Stimulated activated CD4-positive, alpha-beta T cell treated with anti-CD3 and anti-CD28 coated beads, Interleukin-12 subunit alpha, Interleukin-12 subunit beta, amount 100 ng/mL, for 24 hours (primary cell): ENCODE measurements at places on chromosomes 2 and 18.

DNA sequence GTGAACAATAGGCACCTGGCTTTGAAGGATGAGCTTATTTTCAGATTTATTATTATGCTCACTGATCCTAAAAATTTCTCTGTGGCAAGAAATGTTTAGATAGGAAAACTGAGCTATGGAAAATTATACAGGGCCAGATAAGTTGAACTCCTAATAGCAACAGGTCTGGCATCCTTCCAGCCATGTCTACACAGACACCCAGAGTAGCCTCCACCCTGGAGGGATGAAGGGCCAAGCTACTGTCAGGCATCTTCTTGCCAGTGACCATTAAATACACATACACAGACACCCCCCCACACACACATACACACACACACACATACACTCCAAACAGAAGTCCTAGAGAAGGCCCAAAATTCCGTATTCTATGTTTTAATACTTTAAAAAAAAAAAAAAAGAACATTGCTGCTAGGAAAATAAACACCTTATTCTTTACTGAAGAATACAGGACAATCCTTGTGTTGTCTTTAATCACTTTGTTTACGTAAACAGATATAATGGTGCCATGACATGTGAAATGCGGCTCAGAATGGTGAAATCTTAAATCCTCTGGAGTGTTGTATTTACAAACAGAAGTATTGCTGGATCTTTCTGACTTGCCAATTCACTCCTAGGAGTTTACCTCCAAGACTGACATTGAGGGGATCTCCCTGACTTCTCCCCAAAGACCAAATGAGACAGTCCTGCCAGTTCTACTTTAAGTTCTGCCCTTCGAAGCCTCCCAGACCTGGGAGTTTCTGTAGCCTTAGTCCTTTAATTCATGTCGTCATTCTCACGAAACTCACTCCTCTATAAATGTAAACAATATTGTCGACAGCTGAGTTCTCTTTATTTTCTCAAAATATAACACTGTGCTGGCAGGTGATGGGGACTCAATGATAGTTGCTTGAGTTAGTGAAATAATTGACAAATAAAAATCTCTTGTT lies 163.1 kb downstream of the ANTXR1 start:
- no peak for DNase-seq

DNA sequence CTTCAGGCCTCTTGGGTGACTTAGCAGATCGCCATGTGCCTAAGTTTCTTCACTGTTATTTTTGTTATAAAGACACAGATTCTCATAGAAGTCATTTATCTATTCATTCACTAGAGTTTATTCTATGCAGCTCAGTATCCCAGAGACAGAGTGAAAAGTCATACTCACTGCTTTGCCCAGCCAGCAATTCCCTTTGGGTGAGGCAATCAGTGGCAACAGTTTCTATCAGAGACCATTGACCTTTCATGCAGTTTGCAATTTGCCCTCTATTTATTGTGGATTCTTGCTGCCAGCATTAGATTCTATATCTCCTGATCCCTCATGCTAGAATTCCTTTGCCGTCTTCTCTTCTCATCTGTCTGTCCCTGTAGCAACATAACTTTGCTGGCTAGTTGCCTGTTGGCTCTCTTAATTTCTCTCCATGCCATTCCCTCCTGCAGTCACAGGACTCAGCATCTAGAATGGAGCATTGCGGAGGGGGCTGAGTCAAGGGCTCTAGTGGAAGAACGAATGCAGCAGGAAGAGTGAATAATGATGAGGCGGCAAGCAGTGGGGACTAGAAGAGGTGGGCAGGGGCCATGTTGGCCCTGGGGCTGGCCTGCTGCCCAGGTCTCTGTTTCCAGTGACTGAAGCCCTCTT lies 12.2 kb downstream of the SLC9A4 start:
- no peak for DNase-seq

GRCh38 chr2:31256611-31257382 lies 22.8 kb downstream of the EHD3 start:
- DNase-seq = no peak

- no peak for DNase-seq
These were observed 179.1 kb upstream of the LYPD1 start for GRCh38 chr2:132849118-132849517.

- DNase-seq = no peak
These were observed 86.1 kb downstream of the ACVR1 start for GRCh38 chr2:157789933-157790511.

GRCh38 chr2:96106991-96107707 lies 9.2 kb downstream of the ADRA2B start:
- DNase-seq = no peak

DNA sequence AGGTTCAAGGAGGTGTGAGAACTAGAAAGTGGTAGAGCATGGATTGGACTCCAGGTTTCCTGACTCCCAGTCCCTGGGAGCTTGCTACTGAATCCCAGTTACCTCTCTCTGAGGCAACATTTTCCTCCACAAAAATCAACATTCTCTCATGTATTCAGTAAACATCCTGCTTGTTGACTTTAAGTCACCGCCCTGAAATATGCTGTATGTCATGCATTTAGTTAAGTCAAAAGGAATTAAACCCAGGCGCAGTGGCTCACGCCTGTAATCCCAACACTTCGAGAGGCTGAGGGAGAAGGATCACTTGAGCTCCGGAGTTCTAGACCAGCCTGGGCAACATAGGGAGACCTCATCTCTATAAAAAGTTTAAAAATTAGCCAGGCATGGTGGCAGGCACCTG lies 3.8 kb downstream of the MATN3 start:
- no peak for DNase-seq

GRCh38 chr2:60794271-60794863 lies 38.3 kb downstream of the PAPOLG start:
- DNase-seq = no peak

GRCh38 chr18:11108947-11109346 lies 40.4 kb downstream of the PIEZO2 start:
- DNase-seq = no peak

DNA sequence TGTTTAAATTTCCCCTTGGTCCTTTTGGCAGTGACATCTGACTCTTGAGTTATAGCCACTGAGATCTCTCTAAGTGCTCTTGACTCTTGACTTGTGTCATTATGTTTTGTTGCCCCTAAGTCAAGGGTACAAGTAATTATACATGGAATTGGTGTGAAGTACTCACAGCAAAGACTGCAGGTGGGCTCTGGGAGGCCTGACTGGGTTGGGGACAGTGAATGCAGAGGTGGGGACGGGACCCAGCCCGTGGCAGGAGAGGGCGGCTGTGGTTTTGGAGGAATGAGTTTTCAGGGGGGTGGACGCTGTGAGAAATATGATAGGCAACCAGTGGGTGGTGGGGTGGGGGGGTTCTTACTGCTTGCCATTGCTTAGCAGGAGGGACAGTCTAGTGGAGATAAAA lies 97.8 kb downstream of the NCK2 start:
- no peak for DNase-seq

DNA sequence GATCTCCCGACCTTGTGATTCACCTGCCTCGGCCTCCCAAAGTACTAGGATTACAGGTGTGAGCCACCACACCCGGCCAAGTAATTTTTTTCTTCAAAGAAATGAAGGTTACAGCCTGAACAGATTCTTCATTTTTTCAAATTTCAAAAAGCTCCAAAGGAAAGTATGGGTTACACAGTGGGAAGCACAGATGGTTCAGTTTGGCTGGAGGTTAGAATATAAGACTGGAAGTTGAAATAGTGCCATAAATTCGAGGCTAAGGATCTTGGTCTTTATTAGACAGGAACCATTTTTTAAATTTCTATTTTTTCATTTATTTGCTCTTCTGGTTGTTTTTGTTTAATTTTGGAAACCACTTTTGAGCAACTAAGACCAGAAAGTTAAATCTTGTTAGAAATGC lies 120.0 kb downstream of the STK39 start:
- no peak for DNase-seq

DNA sequence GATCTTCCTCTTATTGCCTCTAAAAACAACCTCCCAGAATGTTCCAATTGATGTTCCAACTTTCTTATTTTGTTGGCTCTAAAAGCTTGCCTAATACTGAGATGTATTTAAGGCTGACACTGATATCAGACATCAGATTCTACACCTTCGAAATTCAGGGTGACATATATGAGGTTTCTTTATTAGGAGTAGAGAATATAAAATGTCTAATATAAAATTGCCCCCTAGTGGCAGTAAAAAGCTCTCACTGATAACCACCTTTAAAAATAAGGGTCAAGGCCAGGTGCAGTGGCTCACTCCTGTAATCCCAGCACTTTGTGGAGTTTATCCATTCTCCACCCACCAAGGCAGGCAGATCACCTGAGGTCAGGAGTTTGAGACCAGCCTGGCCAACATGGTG lies 789.7 kb upstream of the SLC39A10 start:
- no peak for DNase-seq

DNA sequence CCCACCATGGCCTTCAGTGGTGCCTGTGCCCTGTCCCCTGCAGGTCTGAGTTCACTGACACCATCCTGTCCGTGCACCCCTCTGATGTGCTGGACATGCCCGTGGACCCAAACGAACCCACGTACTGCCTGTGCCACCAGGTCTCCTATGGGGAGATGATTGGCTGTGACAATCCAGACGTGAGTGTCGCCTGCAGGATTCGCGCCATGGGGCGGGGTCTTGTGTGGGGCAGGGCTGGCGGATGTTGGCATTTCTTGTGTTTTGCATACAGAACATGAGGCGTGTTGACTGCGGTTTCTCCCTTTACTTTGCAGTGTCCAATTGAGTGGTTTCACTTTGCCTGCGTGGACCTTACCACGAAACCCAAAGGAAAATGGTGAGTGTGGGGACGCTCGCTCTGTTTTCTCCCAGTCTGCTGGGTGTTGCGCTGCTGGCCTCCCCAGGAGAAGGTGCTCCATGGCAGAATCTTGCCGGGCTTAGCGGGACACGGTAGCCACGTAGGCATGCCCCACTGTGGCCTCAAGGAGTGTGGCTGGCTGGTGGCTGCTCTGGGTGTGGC lies 11.5 kb upstream of the D2HGDH start:
- DNase-seq = no peak

- peak; percentile 27 for DNase-seq
These were observed 453 bp upstream of the ANTXR1 start for GRCh38 chr2:69012310-69013141.

- no peak for DNase-seq
These were observed 98.0 kb upstream of the CXCR4 start for GRCh38 chr2:136215908-136216472.

DNA sequence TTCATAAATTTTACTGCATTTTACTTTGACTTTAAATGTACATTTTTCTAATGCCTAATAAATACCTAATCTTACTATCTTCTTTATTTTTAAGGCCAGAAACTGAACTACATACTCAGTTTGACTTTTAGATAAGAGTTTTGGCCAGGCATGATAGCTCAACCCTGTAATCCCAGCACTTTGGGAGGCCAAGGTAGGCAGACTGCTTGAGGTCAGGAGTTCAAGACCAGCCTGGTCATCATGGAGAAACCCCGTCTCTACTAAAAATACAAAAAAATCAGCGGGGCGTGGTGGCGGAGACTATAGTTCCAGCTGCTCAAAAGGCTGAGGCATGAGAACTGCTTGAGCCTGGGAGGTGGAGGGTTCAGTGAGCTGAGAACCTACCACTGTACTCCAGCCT lies 9.1 kb downstream of the ATF2 start:
- DNase-seq = no peak

DNA sequence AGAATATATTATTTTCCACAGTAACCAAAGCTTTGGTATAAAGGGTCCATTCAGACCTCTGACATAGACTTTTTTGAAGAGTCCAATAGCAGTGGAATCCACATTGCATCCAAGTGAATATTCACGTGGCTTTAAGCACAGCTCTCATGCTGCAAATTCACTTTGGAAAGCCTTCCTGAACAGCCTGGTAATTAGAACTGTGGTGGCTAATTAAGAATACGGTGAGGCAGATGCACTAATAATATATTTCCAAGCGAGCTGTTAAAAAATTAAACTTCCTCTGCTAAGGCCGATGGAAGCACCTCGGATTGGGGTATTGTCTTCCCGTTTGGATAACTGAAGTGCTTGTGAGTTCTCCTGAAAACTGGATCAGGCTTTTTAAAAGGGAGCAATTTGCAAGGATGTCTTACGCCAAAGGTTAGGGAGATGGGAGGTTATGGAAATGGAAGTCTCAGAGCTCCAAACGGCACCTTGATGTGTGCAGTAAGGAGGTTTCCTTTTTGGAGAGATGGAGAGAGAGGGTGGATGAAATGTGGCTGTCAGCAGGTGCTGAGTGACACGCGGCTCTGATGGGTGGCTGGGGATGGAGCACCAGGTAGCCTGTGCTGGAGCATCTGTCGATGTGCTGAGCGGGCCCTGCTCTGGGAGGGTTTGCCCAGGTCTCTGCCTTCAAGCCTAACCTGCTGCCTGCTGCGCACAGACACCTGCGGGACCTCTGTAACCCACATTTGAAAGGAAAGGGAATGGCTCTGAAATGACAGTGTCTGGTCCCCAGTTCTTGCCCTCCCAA lies 37.5 kb downstream of the CABLES1 start:
- DNase-seq = no peak

DNA sequence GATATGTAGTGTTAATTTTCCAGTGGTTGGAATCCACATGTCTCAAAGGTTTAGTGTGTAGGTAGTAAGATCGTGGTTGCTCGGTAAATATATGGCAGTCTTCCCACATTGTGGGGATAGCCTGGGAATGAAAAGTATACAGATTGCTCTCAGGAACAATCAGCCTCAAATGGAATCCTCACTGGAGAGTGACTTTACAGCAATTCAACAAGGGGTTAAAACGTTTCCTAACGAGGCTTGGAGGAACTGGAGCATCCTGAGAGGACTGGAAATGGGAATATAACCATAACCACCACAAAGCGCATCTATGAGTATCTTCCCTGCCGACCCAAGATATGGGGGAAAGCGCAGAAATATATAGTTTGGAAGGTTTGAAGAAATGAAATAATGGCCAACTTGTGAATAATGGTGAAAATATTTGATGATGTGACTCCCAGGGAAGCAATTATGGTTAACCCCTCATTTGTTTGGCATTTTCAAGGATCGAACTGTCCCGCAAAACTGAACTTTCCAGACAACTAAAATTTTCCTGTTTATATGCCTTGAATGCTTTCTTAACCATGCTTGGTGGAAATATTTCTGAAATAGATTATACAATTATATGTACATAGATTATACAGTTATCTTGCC lies 100.7 kb upstream of the FOSL2 start:
- no peak for DNase-seq

DNA sequence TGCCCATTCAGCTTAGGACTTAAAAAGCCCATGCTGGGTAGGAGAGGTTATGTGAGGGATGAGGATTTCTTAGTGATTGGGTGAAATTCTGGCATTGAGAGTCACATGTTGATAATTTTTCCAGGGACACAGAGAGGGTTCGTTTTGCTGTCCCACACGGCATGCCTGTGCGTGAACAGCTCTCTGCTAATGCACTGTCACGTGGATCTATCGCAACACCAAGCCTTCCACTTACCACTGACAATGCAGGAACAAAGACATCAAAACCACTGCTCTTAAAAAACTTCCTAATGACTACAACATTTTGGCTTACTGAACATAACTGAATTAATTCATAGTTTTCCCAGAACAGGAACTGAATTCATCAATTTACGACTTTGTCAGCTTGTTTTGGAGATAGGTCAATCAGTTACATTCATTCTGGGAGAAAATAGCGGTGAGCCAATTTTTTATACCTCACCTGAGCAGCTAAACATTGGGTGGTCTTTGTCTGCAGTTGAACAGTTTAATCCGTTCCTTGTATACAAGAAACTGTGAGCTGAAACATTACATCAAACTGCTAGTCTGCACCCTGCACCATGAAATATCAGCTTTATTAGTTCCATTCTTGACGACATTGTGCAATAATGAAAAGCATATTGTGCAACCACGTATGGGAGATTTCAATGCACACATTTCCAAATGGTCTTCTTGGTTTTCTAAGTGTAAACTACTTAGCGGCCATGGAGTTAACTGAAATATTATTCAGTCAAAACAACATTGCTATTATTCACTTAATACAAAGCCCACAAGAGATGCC lies 127.1 kb downstream of the LPIN1 start:
- DNase-seq = no peak
